ENCODE measurements at places on chromosomes 2 and 18.

- no peak for DNase-seq
Observed at GRCh38 chr2:47223980-47224379, 68.9 kb upstream of the STPG4 start.

DNA sequence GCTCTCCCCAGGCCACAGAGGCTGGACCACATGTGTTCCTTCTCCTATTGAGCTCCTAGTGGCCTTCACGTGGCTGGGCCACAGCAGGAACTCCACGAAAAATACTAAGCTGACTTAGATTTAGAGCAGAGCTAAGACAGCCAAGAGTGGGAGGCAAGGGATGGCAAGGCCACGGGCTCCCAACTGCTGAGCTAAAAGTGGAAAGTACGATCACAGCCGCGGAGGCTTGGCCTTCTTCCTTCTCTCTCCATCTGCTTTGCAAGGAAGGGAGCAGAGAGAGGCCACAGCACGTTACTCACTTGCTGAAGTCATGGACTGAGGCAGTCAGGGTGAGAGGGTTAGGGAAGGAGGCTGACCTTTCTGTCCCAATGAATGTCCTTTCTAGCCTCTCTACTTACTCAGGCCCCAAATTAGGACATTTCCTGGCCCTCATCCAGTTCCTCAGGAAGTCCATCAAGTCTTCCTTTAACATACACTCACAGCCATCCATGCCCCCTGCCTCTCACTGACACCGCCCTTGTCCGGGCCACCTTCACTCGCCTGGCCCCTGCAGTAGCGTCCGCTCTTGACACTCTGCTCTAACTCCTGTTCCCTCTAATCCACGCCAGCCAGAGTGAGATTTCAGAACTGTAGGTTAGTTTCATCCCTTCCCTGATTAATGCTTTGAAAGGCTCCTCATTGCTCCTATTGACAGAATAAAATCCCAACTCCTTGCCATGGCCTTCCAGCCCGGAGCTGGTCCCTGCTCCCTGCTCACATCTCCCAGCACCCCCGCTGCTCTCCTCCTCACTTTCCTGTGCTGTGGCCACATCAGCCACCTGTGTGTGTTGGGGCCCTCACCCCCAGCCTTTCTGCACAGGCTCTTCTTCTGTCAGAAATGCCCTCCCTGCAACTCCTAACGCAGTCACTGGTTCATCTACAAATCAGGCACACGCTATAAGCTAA lies 204.2 kb downstream of the CYP26B1 start:
- no peak for DNase-seq

DNA sequence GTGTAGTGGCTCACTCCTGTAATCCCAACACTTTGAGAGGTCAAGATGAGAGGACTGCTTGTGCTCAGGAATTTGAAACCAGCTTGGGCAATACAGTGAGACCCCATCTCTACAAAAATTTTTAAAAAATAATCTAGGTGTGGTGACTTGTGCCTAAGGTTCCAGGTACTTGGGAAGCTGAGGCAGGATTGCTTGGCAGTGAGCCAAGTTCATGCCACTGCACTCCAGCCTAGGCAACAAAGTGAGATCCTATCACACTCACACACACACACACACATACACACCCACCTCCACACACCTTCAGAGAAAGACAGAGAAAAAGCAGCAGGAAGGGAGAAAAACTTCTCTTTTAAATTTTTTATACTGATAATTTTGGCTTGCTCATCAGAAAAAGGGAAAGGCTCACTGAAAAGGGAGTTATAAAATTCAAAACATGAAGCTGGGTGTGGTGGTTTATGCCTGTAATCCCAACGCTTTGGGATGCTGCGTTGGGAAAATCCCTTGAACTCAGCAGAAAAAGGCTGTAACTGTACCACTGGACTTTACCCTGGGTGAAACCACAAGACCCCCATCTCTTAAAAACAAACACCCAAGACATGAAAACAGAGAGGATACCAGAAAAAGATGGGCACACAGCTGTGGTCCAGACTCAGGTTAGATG lies 25.7 kb downstream of the FAM168B start:
- DNase-seq: no peak

DNA sequence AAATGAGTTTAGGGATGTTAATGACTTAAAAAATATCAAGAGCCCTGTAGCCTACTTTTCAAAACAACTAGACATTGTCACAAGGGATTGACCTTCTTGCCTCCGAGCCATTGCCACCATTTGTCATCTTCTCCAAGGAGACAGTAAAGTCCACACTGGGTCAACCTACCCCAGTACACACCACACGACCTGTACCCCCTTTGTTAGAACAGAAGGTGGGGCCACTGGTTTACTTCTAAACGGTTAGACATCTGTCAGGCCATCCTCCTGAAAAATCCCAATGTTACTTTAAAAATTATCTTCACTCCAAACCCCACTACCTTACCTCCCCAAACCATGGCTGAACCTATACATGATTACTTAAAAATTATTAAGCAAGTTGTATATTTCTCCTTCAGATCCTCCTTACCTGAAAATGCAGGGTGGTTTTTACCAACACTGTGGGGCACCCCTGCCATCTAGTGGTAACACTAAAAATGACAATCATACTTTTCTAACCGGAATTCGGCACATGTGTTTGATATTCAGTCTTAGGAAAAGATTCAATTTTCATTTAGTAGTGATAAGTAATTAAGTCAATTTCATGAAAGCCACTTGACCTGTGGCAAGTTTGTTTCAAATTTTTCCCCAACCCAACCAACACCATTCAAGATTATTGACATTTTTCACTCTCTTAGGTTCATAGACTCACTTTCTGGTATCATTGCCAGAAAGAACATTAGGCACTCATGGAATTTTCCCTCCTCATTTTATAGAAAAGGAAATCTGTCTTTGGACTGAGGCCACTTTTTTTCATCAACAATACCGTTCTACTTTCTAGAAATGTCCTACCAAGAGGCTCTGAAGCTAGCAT lies 265.3 kb upstream of the PKDCC start:
- DNase-seq: peak; percentile 14

GRCh38 chr2:112151271-112151670 lies 13.1 kb downstream of the FBLN7 start:
- no peak for DNase-seq

GRCh38 chr18:24426398-24427294 lies at the start of gene IMPACT:
TSS of gene IMPACT (plus strand) at chr18:24426670. CDS start at chr18:24426757, 87 bp downstream.
- peak; percentile 69 for DNase-seq

- DNase-seq: no peak
Observed at GRCh38 chr18:79961527-79962291, 2.7 kb upstream of the HSBP1L1 start.

DNA sequence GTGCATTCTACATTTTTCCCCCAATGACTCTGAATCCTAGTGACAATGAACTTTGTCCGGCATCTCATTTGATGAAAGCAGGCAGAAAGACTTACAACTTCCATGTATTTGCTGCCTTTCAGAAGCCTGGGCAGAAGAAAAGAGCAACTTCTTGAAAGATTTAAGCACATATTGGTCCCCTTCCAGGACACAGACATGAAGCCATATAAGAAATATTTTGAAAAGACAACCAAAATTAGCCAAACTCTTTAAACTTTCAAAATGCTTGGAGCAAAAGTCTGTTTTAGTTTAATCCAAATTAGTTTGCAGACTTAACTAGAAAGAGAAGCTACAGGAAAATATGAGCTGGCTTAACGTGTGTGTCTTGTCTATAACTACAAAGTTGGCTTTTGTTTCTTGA lies 492.5 kb downstream of the NR4A2 start:
- DNase-seq: no peak

GRCh38 chr2:207311316-207312005 lies 145.7 kb upstream of the KLF7 start:
- DNase-seq: no peak

- DNase-seq: no peak
Observed at GRCh38 chr2:119751706-119752105, 8.0 kb upstream of the PTPN4 start.

- DNase-seq: no peak
Observed at GRCh38 chr2:198314559-198315153, 510.3 kb downstream of the PLCL1 start.

DNA sequence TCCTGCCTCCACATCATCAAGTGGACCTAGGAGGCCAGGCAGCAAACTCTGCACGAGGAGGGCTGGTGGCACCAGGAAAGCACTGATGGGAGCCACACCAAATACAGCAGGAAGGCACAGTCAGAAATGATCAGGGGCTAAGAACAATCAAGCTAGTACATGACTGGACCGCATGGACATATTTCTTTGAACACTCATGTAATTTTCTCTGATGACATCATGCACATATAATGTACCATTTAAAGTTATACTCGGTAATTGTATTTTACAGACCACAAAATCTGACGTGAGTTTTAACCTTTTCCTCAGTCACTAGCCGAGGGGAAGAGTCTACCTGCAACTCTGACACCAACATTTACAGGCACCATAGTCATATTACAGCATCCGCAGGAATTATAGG lies 76.7 kb downstream of the XDH start:
- no peak for DNase-seq

DNA sequence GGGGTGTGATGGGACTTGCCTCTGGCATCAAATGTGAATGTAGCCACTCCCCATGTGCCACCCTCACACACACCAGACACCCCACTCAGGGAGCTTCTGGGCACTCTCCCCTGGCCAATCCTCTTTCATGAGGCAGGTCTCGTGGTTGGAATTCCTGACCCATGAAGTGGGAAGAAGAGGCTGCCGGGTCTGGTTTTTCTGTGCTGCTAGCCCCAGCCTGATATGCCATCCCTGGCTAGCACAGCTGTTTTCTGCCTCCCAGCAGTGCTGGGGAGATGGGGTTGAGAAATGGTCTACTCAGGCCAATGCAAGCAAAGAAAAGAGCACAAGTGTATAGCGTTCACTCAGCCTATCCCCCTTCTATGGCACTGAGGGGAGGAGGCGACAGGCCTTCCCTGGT lies 1.2 kb upstream of the C2orf72 start:
- DNase-seq: no peak

- DNase-seq: no peak
Observed at GRCh38 chr2:171297956-171298355, 135.8 kb downstream of the METTL8 start.

- no peak for DNase-seq
Observed at GRCh38 chr2:14944562-14945346, 312.2 kb downstream of the LRATD1 start.

- no peak for DNase-seq
Observed at GRCh38 chr2:148350199-148350598, 294.4 kb upstream of the EPC2 start.

GRCh38 chr2:30149976-30150375 lies 3.2 kb downstream of the YPEL5 start:
- no peak for DNase-seq

All from T-cell (primary cell).